ENCODE measurements at places on chromosomes 2 and 18. TPM values are rescaled to one million over a fixed set of nuclear protein-coding genes. Genes with fewer than 3 reads are reported as not detected.

GRCh38 chr2:204678031-204678430 is 132.8 kb downstream of the PARD3B start:
- H3K36me3 ChIP-seq: no peaks in the 10 kb centered on the region
- no peak for DNase-seq
- H3K27me3 ChIP-seq: no peaks in the 10 kb centered on the region
- peaks cover 18% of the 10 kb centered on the region for H3K4me1 ChIP-seq

DNA sequence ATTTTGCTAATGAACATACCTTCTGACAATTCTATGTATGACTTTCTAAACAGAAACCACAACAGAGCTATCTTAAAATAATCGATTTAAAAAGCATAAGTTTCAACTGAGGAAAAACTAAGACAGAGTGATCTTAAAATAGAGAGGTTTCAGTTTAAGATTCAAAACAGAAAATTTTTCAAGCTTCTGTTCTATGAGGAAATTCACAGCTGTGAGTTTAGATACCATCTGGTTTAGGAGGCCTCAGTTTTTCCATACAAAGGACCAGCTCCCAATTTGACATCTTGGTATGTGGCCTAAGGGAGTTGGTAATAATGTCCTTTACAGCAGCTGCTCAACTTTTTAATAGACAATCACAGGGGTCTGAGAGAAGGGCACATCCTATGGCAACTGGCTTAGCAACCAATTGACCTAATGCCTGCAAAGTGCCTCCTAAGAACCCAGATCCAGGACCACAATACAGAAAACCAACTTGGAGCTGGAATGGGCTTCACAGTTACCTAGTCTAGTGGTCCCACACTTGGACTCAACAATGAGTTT is 39.7 kb downstream of the MDH1 start:
- no peak for DNase-seq
- no peak overlapping the region for H3K27ac ChIP-seq
- no peaks in the 10 kb centered on the region for H3K36me3 ChIP-seq
- H3K4me3 ChIP-seq: no peak overlapping the region
- no peaks in the 10 kb centered on the region for H3K4me1 ChIP-seq

GRCh38 chr2:116820986-116821385 is 993.5 kb upstream of the DDX18 start:
- no peaks in the 10 kb centered on the region for H3K27me3 ChIP-seq
- no peak overlapping the region for H3K27ac ChIP-seq
- H3K4me3 ChIP-seq: no peak overlapping the region
- H3K36me3 ChIP-seq: no peaks in the 10 kb centered on the region
- DNase-seq: no peak
- H3K4me1 ChIP-seq: no peaks in the 10 kb centered on the region

DNA sequence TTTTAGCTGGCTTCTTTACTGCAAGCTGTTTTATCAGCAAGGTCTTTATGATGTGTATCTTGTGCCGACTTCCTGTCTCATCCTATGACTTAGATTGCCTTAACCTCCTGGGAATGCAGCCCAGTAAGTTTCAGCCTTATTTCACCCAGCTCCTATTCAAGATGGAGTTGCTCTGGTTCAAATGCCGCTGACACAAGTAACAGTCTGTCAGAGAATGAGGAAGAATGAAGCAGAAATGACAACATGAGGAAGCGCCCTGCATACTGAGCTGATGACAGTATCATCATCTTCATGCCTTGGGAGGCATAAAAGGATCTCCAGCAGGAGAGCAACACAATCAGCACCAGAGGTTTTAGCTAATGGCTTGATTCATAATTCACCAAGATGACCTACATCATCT is 309.4 kb downstream of the NBAS start:
- H3K4me3 ChIP-seq: no peak overlapping the region
- no peak overlapping the region for H3K27ac ChIP-seq
- no peaks in the 10 kb centered on the region for H3K36me3 ChIP-seq
- no peaks in the 10 kb centered on the region for H3K27me3 ChIP-seq

- no peaks in the 10 kb centered on the region for H3K36me3 ChIP-seq
- no peak overlapping the region for H3K27ac ChIP-seq
- no peak for DNase-seq
- no peaks in the 10 kb centered on the region for H3K4me1 ChIP-seq
- no peak overlapping the region for H3K4me3 ChIP-seq
Observed at GRCh38 chr2:71892423-71892730, 255.3 kb downstream of the CYP26B1 start.

DNA sequence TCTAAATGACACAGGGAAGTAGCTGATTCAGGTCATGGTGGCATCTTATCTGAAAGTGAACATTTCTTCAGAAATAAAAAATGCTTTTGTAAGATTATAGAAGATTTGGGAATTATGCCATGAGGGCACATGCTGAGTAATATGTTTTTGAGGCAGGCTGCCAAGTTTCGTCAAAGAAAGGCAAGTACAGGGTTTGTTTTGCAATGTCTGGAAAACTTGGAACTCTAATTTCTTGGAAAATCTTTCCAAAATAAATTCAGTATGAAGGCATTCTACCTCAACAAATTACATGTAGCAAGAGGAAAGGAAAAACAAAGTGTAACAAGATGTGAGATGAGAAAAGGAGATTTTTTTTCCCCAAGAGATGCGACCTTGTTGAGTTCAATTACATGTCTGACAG is 167.7 kb downstream of the PLCL1 start:
- no peak for DNase-seq
- H3K4me3 ChIP-seq: no peak overlapping the region
- no peaks in the 10 kb centered on the region for H3K27me3 ChIP-seq
- H3K36me3 ChIP-seq: no peaks in the 10 kb centered on the region
- H3K27ac ChIP-seq: no peak overlapping the region

DNA sequence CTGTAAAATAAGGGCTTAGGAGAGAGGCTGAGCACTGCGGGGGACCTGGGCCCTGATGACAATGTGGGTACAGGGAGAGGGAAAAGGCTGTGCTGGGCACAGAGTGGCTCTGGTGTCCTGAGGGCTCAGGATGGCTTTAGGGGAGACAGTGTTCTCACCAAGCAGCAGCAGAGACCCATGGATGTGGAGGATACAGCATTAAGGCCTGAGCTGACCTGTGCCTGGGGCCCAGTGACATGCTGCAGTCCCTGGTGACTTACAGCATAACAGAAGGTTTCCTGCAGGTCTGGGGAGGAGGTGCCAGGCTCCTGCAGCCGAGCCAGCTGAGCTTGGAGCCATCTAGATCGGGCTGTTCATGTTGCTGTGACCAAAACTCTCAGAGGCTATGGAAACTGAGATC is 191.3 kb upstream of the SMAD2 start:
- no peak overlapping the region for H3K27ac ChIP-seq
- H3K4me3 ChIP-seq: no peak overlapping the region
- H3K27me3 ChIP-seq: peaks cover 3% of the 10 kb centered on the region
- no peak for DNase-seq

The PSMA8 gene
- not detected for polyA plus RNA-seq

The HAUS1 gene
- 39.7 TPM for polyA plus RNA-seq

The GATA6 gene
- polyA plus RNA-seq: 0.28 TPM

The RIOK3 gene
- 68.6 TPM for polyA plus RNA-seq

Measured in keratinocyte (primary cell).